ENCODE measurements at places on chromosomes 12 and 14.
A peak's percentile ranks its signal among the peaks of the same experiment; 100 is the strongest.

GRCh38 chr14:55123852-55124639 lies 5.0 kb upstream of the LGALS3 start:
- no peak for DNase-seq

DNA sequence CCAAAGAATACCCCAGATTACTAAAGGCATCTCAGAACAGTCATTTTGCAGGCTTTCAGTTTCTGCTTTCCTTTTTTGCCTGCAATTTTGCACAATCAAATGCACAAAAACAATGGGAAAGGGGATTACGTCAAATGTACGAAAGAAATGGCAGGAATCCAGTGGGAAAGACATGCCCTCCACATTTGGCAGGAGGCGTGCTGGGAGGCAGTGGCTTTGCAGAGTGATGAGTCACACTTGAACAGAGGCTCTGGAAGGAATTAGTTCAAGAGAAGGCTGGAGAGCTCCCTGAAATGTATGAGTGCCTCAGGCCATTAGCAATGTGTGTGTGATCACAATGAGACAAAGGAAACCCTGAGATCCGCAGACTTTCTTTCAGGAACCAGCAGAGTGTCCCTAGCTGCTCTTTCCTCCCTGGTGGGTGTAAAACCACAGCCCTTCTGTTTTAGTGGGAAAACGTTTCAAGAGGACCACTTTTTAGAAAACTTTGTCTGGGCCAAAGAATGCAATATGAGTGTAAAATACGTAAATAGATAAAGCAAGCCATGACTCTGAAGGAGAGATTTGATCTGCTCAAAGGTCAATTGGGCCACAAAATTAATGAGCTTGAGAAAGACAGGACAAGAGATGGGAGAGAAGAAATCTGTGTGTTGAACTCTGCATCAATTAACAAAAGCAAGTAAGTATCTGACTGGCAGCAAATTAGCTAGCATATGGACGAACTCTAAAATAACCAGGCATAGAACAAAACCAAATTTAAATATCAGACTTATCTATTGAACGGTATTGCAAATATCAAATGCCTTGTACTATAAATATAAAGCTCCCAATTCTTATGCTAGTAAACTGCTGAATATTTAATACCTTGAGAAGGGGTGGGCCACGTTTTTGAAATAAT lies 155.4 kb upstream of the PDE3A start:
- peak; percentile 73 for DNase-seq

DNA sequence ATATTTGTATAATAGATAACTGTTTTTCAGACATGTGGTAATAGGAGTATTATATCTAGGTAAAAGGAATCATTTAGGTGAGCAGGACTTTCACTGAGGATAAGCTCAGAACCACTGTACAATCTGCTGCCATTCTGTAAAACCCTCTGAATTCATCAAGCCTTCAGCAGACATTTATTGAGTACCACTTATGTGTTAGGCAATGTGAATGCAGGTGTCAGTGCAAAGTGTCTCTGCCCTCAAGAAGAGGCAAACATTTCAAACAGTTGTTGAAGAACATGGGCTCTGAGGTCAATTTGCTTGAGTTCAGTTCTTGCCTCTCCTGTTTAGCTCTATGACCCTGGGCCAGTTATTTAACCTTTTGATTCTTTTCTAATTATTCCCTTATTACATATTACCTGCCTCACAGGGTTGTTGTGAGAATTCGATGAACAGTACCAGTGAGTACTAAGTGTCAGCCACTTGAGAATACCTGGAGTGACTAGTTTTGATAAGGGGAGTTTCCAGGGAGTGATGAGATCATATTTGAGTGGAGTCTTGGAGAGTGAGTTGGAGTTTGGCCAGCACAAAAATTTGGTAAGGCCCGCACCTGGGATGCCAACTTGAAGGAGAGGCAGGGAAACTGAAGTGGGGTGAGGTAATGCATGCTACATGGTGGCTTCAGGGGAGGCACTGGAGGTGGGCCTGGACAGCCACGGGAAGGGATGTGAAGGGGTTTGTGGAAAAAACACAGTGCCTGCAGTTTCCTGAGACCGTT lies 33.7 kb downstream of the RASSF8 start:
- no peak for DNase-seq

GRCh38 chr12:132204063-132204792 lies 60.0 kb downstream of the NOC4L start:
- no peak for DNase-seq

GRCh38 chr12:48028541-48029431 lies 24.5 kb upstream of the COL2A1 start:
- DNase-seq = no peak

GRCh38 chr12:27711967-27712366 lies 1.3 kb downstream of the MRPS35 start:
- DNase-seq = no peak

DNA sequence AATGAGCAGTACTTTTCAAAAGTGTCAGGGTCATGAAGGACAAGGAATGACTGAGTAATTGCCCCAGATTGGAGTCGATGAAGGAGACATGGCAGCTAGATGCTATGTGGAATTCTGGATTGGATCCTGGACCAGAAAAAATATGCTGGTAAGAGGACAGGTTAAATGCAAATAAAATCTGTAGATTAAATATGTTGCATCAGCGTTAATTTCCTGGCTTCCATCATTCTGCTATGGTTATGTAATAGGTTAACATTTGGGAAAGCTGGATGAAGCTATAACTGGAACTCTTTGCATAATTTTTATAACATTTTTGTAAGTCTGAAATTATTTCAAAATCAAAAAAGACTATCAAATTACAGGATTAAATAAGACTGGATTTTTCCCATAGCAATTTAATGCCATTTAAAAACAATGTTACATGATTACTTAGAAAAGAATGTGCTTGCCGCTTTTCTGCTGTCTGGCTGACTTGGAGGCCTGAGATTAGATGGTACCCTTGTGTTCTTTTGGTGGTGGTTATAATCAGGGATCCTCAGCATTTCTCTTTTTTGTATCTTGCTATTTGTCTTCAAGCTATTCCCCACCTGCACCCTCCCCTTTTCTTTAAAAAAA lies 65.1 kb downstream of the FBXW8 start:
- no peak for DNase-seq

- DNase-seq = no peak
These were observed 848.0 kb downstream of the DIO2 start for GRCh38 chr14:79363291-79363690.

GRCh38 chr12:95622879-95623278 lies 71.6 kb upstream of the USP44 start:
- DNase-seq = no peak

- no peak for DNase-seq
These were observed 52.8 kb downstream of the PTHLH start for GRCh38 chr12:27919671-27920235.

- peak; percentile 31 for DNase-seq
These were observed 35.3 kb upstream of the CSRNP2 start for GRCh38 chr12:51118706-51119105.

GRCh38 chr14:98374136-98374535 lies 897.9 kb downstream of the BCL11B start:
- DNase-seq = no peak

DNA sequence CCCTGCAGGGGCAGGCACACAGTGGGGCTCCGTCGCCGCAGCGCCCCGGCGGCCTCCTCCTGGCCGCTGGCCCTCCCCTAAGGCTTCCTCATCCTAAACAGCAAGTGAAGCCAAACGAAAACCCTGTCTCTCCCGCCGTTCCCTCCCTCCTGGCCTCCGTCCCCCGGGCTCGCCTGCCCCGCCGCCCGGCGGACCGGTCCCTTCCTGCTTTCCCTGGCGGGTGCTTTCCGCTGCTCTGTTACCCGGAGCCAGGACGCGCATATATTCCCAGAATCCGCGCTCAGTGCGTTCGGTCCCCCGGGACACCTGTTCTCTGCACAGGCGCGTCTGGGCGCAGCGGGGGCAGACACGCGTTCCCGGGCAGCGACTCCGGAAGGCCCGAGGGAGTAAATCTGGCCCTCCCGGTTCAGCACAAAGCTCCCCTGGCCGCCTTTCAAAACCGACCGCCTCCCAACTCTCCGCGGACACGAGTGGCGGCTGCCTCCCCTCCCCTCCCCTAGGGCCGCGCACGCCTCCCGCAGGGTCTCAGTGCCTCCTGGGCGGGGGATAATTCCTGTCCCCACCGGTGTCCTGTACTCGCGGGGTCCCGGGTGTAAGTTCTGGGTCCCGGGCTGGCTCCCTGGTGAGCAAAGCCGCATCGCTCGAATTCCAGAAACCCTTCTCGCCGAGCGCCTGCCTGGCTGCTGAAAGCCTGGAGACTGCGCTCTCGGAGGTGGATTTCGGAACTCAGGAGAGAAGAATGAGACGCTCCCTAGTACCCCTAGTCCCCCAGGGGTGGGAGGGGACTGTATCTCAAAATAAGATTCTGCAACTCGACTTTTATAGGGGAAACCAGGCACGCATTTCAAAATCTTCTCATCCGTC lies 21.4 kb upstream of the CEP170B start:
- DNase-seq = peak; percentile 30

- DNase-seq = no peak
These were observed 17.0 kb downstream of the CEP128 start for GRCh38 chr14:80924365-80925103.

GRCh38 chr12:72777806-72778205 lies 505.6 kb downstream of the TRHDE start:
- no peak for DNase-seq

DNA sequence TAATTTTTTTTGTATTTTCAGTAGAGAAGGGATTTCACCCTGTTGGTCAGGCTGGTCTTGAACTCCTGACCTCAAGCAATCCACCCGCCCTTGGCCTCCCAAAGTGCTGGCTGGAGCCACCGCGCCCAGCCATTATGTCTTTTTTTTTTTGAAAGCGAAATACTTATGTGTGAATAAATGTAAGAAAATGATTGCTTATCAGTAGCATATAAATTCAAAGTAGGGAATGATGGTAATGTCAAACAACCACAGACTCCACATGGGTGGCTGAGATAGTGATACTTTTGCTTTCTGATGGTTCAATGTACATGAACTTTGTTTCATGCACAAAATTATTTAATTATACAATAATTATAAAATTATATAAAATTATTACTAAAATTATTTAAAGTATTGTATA lies 75.8 kb downstream of the PAPLN start:
- DNase-seq = no peak

DNA sequence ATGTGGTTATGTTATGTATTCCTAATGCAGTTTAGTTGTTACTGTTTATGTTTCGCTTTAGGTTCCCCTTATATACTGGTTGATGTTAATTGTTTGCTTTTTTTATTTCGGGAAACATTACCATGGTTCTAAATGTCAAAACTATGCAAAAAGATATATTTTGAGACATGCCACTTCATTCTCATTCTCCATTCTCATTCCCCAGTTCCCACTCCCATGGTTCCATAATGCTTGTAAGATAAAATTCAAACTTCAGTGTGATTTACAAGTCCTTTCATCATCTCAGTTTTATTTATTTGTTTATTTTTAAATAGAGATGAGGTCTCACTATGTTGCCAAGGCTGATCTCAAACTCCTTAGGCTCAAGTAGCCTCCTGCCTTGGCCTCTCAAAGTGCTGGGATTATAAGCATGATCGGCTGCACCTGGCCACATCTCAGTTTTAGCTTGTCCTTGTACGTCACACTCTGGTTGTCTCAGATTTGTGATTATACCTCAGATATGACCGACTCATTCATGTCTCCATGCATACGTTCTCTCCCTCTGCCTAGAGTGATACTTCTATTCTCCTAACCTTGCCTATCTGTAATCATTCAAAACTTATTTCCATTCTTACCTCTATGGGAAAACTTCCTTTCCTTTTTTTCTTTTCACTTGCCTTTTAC lies 407.8 kb upstream of the RGS6 start:
- no peak for DNase-seq

GRCh38 chr12:104485651-104486362 lies 29.1 kb downstream of the CHST11 start:
- no peak for DNase-seq

DNA sequence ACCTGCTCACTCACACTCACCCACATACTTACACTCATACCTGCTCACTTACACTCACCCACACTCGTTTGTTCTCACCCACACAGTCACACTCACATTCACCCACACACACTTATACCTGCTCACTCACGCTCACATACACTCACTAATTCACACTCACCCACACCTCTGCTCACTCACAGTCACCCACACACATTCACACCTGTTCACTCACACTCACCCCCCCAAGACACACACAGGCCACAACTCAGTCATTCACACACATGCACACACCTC lies 436.2 kb downstream of the BCL11B start:
- DNase-seq = no peak

DNA sequence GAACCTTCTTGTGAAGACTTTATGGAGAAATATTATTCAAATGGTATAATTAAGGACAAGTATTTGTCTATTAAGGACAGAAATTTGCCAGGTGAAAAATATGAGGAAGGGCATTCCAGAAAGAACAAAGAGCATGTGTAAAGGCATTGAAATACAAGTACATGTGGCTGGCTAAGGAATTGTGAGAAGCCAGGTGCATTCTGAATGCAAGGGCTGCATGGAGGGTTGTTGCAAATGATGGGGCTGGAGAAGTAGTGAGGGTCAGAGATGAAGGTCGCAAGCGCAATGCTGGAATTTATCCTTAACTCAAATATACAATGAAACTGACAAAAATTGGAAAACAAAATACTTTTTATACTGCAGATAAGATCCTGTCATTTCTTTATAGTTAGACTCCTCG lies 437.7 kb downstream of the ADAMTS20 start:
- no peak for DNase-seq

All from AG08396 (cell line).